ENCODE measurements at places on chromosomes 13 and 19.

DNA sequence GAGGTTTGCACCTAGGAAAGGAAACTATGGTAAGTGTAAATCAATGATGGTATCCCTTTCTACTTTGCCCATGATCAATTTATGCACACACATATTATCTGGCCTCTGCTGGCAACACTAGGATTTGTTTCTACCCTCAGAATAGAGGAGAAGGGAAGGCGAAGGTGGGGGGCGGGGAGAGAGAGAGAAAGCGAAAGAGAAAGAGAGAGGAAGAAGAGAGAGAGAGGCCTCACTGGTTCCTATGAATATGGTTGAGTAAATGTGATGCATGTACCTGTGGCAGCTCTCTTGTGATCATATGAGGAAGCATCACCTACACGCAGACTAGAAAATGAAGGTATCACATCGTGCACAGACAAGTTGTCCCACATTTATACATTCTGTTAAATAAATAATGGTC is 882.0 kb upstream of the SLITRK6 start:
- DNase-seq, result no peak

GRCh38 chr19:58570770-58571574 is 2.2 kb downstream of the MZF1 start:
- DNase-seq, result peak; percentile 22

DNA sequence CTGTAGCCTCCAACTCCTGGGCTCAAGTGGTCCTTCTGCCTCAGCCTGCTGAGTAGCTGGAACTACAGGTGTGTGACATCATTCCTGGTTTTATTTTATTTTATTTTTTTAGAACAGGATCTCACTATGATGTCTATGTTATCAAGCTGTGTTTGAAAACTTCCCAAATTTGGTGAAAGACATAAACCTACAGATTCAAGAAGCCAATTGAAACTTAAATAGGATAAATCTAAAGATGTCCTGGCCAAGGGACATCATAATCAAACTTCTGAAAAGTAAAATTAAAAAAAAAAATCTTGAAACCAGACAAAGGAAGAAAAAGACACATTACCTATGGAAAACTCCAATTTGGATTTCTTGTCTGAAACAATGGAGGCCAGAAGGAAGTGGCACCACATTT is 23.1 kb upstream of the PDX1 start:
- no peak for DNase-seq

- no peak for DNase-seq
Observed at GRCh38 chr19:34794066-34794960, 21.3 kb upstream of the ZNF599 start.

GRCh38 chr19:46351241-46352041 is 4.6 kb downstream of the PPP5C start:
- DNase-seq, result no peak

GRCh38 chr19:47699360-47699917 is 13.8 kb upstream of the EHD2 start:
- DNase-seq, result peak; percentile 15

Data from CD8-positive, alpha-beta T cell (primary cell).